ENCODE measurements at places on chromosomes 2 and 18.

GRCh38 chr18:29078273-29078672 lies 901.3 kb upstream of the CDH2 start:
- DNase-seq = no peak

DNA sequence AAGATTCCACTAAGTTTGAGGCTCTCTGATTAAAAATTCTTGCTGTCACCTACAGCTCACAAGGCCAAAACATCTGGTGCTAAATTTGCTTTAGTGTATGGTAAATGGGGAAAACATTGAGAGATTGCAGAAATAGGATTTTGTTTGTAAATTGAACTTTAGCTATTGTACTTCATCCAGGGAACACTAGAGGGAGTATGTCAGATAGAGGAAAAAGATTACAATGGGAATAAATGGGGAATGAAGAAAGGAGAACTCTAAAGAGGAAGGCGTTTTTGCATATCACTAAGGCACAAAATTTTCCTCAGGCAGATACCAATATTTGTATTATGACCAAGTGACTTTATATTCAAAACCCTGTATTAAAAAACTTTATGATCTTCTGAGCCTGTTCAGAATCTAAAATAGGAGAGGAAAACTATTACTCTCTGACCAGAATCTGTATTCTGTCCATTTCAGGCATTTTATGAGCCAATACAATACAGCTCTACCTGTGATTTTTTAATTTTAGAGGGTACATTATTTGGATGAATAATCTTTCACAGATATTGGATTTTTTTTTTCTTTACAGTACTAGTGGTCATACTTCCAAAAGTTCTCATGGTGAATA lies 52.3 kb upstream of the ITGB6 start:
- DNase-seq = peak; percentile 22

DNA sequence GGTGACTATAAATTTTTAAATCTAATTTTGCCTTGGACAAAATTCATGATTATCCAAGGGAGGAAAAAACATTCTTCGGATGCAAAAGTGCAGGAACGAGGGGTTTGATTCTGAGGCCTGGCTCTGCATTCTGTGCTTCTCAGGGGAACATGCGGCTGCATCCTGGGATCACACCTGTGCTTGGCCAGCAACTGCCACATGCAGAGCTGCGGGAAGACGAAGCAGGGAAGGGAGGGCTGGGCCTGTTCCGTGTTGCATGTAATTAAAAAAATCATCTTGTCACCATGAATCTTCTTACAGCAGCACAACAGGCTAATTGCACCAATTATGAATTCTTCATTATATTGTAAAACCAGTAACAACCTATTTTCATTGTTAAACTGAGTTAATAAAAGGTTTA lies 158.0 kb upstream of the ALKAL2 start:
- DNase-seq = no peak

DNA sequence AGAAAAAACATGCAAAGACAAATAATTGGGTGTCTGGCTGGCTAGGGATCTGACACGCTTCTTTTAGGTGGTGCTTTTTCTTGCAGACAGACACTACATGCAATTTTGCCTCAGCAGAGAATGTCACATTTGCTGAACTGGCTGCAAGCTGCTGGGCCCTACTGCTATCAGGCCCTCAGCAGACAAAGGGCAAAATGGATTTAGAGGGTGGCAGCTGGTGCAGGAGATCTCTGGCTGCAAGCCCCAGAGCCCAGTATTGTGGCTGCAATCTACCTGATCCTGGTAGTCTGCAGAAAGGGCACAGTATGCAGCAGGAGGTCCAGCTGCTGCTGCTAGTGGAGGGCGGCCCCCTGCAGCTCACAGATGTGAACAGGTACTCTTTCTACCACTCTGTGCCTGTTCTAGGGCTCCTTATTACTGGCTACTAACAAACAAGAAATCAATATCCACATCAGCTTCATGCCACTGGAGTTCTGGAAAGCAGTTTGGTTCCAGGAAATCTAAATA lies 796.7 kb upstream of the CELF4 start:
- DNase-seq = no peak

DNA sequence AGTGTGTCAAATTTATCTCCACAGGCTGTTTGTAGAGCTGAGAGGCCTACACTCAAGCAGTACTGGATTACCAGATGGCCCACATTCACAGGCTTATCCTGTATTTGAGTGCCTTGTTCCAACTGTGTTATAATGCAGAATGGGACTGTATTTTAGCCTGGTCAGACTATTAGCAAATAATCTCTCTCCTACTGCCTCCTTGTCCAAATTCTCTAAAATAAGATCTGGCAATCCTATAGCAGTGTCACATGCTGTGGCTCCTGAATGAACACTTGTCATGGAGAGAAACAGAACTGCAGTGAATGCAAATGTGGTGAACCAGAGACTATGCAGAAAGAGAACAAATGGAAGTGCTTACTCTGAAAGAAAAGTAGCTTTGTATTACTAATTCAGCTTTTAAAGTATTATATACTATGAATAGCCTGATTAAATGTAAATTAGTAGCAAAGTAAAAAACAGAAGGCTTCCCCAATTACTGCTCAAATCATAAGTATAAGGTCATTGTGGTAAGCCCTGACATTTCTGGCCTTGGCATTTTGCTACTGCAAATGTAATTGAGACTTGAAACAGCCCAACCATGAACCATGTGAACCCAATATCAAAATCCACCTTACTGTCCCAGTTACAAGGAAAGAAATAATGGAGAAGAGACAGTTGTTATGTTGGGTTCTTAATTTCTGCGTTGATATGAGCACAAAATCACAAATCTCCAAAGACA lies 80.0 kb downstream of the MAP4K3 start:
- no peak for DNase-seq

DNA sequence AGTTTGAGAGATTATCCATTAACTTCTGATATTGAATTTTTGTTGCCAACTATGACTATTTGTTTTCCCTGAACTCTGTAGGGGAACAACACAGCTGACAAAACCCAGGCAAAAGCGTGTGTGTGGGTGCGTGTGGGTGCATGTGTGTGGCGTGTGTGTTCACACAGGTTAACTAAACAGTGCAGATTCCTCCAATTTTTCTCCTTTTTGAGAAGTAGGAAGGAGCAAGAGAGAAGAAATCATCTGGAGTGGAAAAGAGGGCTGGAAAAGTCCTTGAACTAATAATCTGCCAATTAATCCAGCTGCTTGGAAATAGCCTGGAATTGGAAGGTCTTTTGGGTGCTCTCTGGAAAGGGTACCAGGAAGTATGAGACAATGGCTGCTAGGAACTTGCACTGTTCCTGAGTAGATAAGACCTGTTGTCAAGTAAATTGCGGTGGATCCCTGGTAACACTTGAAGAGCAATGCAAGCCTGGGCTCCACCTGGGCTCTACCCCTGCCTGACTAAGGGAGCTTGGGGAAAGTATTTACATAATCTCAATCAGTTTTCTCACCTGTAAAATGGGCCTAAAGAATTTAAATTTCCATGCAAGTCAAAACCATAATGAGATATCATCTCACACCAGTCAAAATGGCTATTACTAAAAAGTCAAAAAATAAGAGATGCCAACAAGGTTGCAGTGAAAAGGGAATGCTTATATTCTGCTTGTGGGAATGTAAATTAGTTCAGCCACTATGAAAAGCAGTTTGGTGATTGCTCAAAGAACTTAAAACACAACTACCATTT lies 40.5 kb upstream of the IL1R1 start:
- no peak for DNase-seq

DNA sequence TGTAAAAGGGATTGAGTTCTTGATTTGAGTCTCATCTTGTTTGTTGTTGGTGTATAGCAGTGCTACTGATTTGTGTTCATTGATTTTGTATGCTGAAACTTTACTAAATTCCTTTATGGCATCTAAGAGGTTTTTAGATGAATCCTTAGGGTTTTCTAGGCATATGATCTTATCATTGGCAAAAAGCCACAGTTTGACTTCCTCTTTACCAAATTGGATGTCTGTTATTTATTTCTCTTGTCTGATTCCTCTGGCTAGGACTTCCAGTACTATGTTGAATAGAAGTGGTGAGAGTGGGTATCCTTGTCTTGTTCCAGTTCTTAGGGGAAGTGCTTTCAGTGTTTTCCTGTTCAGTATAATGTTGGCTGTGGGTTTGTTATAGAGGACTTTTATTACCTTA lies 4.8 kb downstream of the ANKAR start:
- no peak for DNase-seq

DNA sequence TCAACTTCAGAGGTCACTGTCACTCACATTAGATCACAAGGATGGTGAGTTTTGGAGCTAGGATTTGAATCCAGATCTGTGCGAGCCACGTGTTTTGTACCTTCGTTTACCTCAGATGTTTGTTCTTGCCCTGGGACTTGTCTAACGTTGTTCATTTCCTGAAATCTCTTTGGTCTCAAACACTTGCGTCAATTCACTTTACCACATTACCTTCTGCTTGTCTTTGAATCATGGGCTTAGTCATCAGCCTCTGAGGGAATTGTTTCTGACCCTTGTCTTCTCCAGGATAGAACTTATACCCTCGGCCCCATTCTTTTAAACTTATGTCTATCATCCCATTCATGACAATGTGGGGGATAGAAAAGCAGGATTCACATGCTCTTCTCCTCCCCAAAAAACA lies 282.7 kb downstream of the DCDC2C start:
- no peak for DNase-seq

DNA sequence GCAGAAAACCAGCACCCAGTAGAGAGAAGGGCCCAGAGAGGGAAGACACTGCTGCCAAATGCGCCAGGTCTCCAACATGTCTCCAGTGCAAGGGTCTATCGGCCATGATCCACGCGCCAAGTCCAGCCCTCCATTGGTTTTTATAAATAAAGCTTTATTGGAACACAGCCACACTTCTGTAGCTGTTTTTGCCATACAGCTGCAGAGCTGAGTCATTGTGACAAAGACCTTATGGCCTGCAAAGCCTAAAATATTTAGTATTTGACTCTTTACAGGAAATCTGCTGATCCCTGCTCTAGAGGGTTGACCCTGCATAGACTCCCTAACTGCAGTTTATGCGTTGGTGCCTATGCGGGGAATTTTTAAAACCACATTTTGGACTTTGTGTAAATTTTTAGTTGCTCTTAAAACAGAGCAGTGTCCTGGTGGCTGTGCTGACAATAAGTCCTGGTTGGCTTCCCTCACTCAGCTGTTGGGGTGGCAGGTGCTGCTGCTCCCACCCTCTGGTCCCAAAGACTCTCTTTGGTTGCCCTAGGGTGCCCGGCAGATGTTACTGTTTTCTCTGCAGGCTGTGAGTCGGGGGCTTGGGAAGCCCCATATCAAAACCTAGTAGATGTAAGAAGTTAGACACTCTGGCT lies 154.9 kb downstream of the CTIF start:
- DNase-seq = no peak

- no peak for DNase-seq
Measured at GRCh38 chr2:10668402-10669012, 21.3 kb downstream of the NOL10 start.

DNA sequence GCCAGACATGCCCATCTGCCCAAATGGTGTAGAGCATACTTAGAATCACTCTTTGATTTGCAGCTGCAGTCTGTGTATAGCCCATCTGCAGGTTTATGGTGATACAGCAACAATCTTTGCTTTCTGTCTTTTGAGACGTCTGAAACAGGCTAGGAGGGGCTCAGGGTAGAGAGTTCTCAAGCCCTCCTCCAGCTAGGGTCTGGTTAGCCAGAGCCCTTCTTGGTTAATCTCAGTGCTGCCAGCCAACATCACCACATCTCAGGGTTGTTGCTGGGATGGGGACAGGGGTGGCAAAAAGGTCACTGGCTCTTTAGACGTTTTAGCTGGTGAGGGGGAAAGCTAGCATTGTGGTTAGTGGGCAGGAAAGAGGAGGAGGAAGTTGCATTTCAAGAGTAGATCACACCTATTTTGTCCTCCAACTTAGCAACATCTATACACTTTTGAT lies 136.6 kb upstream of the ACAA2 start:
- DNase-seq = no peak

DNA sequence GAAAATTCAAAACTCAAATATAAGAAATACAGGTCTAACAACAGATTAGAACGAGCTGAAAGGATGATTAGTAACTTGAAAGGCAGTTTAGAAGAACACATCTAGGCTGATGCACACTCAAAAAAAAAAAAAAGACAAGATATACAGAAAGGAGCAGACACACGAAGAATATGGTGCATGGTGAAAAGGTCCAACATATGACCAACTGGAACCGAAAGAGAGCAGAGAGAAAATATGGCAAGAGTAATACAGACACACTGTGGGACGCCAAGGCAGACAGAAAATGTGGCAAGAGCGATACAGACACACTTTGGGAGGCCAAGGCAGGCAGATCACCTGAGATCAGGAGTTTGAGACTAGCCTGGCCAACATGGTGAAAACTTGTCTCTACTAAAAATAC lies 39.8 kb downstream of the NDUFA10 start:
- no peak for DNase-seq

- DNase-seq = no peak
Measured at GRCh38 chr2:174572556-174572955, 25.0 kb downstream of the WIPF1 start.

GRCh38 chr2:24220554-24221291 lies 45.9 kb downstream of the FAM228A start:
- DNase-seq = no peak

Data from germinal center (tissue), 1 donor.